ENCODE measurements at places on chromosomes 11 and 22.

GRCh38 chr11:8604078-8604723, 10.2 kb upstream of the STK33 start:
- peak; percentile 23 for DNase-seq

DNA sequence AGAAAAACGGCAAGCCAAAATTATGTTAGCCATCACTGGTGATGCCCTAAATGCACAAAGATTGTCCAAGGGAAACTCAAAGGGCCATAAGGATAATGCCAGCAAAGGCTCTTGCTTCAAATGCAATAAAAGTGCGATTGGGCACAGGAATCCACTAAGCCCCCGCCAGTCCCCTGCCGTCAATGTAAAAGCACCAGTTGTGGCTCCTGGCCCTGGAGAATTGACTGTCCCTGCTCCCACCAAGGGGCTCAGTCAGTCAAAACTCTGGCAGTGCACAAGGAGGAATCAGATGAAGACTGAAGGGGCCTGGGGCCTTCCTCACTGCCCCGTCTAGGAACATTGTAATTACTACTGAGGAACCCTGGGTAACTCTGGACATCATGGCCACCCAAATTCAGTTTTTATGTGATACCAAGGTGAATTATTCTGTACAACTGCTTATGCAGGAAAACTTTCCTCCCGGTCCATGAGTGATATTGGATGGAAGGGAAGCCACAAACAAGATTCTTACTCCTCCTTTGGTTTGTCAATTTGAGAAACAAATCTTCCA, 85.6 kb downstream of the PIWIL4 start:
- DNase-seq = no peak

- no peak for DNase-seq
These were observed 26.2 kb downstream of the SHISA8 start for GRCh38 chr22:41888627-41889200.

GRCh38 chr11:47589977-47590861, 3.7 kb downstream of the FAM180B start:
- no peak for DNase-seq

- DNase-seq = no peak
These were observed 2.1 kb upstream of the PRR33 start for GRCh38 chr11:1893581-1894359.

DNA sequence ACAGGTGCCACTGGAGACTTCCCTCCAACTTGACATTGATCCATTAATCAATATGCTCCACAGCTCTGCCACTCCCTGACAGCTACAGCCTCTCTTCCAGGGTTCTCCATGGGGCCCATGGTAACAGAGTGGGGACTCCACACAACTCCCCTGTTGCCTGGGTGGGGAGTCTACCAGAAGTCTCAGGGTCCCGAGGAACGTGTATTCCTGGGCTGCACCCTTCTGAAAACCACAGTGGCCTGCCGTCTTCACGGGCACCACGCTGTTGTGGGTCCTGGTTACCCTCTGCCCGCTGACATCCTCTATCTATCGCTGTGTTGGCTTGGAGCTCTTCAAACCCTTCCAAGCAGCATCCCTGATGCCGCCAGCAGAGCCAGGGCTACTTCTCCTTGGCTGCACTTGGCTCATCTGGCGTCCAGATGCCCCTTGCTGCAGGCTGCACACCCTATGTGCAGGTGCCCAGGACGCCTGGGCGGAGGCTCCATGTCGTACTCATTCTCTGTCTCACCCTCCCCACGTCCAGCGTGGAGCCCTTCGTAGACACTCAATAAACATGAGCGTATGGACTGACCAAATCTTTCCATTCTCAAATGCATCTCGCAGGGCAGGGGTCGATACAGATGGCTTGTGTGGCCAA, 1341.8 kb downstream of the TBC1D22A start:
- DNase-seq = no peak

- no peak for DNase-seq
These were observed 570.6 kb downstream of the INSC start for GRCh38 chr11:15685306-15685705.

- DNase-seq = no peak
These were observed 61.4 kb upstream of the OLFML1 start for GRCh38 chr11:7423946-7424345.

GRCh38 chr11:113316256-113316655, 1.9 kb downstream of the TTC12 start:
- DNase-seq = no peak

GRCh38 chr22:23268139-23268712, 87.9 kb downstream of the BCR start:
- no peak for DNase-seq

DNA sequence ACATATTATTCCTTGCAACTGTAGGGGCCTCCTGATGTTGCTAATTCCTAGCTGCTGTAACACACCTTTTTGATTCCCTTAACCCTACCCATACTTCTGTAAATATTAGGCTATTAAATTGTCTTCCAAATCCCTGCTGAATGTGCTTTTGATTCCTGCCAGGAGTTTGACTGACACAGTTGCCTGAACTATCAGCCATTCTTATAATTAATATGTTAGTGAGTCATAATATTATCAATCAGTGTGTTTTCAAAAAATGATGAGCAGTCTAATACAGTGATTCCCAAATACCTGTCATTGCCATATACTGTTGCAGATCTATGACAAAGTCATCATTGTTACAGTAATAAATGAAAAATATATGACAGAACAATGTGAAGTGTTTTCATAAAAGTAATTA, 15.9 kb upstream of the FANCF start:
- DNase-seq = no peak

- DNase-seq = no peak
These were observed 15.2 kb downstream of the ZBTB16 start for GRCh38 chr11:114074546-114075343.

DNA sequence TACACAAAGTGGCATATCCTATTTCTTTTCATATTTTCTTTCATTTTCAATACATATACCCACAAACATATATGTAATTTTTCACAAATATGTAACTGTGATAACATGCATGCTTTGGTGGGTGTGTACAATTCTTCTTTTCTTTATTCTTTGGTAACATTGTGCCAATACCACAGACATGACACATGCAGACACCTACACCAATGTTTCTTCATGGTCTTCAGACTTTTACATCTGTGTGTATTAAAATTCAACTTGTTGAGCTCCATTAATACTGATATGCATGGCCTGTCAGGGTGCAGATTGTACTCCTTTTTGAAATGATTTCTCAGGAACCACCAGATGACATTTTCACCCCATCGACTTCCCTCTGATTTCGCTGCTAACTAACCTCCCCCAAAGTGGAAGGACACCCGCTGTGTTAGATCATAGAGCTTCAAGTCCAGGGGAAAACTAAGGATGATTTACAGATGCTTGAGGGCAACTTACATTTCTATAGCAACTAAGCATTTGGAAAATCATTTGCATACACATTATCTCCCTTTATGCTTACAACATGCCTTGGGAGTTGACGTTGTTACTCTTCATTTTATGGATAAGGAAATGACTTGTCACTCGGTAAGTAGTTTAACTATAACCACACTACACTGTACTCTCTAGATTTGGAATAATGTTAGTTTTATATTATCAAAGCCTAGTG, 10.5 kb upstream of the PANX3 start:
- no peak for DNase-seq

GRCh38 chr11:30474151-30474954, 111.8 kb downstream of the MPPED2 start:
- no peak for DNase-seq

DNA sequence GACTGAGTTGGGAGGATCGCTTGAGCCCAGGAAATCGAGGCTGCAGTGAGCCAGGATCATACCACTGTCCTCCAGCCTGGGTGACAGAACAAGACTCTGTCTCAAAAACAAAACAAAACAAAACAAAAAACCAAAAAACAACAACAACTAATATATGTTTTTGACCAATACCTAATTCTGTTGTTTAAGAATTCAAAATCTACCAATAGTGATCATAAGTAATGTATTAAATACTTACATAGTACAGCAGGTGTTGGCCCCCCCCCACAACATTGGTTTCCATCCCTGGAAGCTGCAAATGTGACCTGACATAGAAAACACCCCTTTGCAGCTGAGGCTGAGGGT, 74.7 kb downstream of the KCNQ1 start:
- no peak for DNase-seq

DNA sequence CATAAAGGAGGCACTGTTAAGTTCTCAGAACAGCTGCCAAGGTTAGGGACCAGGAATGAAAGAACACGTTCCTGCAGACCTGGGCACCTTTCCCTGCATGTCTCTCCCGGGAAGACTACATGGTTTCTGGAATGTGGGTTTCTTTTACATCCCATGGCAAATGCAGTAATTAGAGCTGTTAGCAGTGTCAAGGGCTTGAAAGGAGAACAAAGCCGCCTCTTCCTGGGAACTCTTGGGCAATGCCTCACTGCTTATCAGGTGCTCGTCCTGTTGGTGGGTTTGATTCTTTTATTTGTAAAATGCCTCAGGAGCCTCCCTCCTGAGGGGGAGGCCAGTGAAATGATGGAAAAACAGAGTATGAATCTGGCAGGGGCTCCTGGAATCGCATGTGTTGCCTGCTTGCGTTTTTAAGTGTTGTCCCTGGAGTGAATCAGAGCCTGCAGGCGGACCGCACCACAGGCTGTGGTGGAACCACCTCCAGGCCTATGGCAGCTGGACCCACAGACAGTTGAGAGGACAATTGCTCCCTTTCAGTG, 723 bp upstream of the C22orf31 start:
- no peak for DNase-seq

DNA sequence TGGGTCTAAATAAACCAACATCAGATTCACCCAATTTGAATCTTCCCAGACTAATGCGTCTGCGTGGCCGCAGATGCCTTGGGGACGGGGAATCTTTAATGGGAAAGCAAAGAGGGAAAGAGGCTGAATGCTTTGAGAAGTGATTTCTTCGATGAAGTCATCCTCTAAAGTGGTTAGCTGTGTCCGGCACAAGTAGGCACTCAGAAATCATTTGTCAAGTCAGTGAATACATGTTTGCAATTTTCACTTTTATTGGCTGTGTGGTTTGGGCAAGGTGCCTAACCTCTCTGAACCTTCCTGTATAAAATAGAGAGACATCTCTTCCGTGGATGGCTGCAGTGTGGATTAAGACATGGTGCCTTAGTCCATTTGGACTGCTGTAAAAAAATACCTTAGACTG, 19.7 kb upstream of the IFT27 start:
- no peak for DNase-seq

GRCh38 chr11:2277008-2277346, 6.6 kb upstream of the ASCL2 start:
- DNase-seq = no peak

- DNase-seq = no peak
These were observed 435 bp upstream of the TAF6L start for GRCh38 chr11:62770778-62771143.

- no peak for DNase-seq
These were observed 19.4 kb downstream of the SDHD start for GRCh38 chr11:112106070-112106469.

GRCh38 chr11:74806267-74806666, 57.6 kb downstream of the RNF169 start:
- DNase-seq = no peak

- DNase-seq = no peak
These were observed 54.6 kb upstream of the SLC22A12 start for GRCh38 chr11:64536396-64536941.

GRCh38 chr11:110762590-110762989, 50.4 kb upstream of the ARHGAP20 start:
- DNase-seq = no peak

DNA sequence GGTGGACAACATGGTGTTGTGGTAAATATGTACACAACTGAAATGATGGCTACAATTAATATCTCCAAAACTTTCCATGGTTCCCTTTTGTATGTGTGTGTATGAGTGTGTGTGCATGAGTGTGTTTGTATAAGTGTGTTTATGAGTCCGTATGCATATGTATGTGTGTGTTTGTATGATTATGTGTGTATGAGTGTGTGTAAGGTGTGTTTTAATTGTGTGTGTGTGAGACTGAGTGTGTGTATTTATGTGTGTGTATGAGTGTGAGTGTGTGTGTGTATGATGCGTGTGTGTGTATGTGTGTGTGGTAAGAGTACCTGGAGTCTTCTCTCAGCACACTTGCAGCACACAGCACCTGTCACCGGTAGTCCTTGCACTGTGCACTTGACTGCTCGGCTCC, 7.8 kb downstream of the KRTAP5-9 start:
- DNase-seq = no peak

DNA sequence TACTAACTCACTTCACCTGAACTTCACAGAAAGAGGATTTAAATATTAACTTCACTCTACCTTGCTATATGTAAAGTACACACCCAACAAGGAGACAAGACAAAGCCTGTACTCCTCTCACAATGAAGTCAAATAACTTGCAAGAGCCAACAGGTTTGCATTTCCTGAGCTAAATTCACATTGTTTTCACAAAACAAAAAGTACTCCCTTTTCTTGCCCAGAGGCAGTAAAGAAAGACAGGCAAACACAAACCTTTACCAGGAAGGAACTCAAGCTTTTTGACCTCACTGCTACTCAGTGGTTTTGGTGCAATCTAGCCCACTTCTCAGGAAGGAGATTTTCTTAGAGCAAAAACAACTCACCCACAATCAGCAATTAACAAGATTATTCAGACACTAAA, 15.7 kb downstream of the USP28 start:
- DNase-seq = no peak

DNA sequence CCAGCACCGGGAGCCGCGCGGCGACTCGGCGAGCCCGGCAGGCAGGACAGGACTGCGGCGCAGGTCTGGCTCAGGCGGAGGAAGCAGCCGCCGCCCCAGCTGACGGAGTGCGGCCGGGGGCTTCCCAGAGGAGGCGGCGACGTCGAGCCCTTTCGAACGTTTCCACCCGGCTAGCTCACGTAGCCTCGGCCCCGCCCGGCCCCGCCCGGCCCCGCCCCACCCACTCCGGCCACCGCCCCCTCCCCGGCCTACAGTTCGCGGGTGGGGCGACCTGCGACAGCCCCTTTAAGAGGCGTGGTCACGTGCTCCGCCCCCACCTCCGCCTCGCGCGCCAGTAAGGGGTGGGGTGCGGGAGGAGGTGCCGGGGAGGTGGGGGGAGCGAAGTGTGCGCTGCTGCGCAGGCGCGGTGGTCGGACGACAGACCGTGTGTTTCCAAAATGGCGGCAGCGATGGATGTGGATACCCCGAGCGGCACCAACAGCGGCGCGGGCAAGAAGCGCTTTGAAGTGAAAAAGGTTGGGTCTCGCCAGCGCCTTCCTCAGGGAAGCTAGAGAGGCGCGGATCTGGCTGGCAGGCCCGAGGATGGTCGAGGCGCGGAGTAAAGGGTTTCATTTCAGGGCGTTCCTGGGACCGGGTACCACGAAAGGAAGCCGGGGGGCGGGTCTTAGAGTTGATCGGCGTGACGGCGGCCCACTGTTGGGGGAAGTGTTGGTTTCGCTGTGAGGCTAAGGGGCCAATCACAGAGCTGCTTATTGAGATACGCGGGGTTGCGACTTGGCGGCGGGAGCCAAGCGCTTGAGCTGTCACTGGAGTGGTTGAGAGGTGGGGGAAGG, at the start of gene RBX1:
TSS of gene RBX1 (plus strand) at position 417 of the 833 bp plus-strand sequence. CDS start at position 438, 21 bp downstream.
- peak; percentile 97 for DNase-seq
